Occipital lobe (tissue), 3 donors: ENCODE measurements at places on chromosomes 16 and 17.

DNA sequence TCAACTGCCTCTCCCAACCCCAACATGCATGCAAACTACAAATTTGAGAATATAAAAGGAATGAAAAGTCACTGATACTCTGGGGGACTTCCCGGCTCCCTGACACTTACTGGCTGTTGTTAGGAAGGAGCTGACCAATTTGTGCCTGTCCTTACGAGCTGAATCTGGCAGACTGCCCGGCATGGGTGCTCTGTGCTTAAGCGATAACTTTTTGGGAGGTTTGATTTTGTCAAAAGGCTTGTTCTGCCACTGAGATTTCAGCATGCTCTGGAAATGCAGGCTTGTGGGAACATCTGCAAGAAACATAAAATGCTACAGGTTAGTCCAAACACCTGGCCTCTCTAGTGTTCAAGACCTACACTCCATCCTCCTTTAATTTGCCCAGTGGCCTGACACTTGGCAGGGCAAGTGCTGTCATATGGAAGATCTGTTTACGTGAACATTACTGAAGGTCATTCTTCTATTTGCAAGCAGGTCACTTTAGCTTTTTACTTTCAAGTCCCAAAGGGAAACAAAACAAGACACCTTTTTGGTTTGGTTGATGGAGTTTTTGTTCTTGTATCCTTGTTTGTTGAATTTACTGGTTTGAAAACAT, 40.6 kb downstream of the STH start:
- no peak for DNase-seq

DNA sequence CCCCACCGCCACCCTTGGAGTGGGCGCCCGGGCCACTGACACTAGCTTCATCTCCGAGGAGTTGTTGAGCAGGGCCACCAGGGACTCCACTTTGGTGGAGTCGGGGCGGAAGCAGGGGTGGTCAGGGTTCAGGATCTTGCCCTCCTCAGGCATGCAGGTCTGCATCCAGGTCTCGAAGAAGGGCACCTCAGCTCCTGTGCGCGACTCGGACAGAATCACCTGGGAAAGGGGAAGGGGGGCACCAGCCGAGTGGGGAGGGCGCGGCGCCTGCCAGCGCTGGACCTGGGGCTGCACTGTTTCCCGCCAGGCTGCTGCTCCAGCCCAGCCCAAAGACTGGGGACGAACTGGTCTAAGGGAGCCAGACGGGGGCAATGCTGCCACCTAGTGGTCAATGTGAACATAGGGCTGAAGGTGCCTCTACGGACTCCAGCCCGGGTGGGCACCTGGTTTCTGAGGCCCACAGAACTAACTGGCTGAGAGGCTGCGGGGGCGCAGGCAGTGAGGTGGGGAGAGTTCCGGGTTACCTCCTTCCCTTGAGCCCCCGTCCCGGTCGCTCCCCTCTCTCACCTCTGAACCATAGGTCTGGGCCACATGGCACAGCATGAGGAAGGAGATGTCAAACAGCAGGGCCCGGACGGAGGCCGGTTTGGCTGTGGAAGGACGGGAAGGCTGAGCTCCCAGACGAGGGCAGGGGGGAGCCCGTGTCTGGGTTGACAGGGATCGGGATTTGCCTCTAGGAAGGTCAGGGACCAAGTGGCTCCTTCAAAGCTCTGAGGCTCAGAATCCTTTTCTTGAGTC, 11.8 kb downstream of the CSF3 start:
- DNase-seq: peak; percentile 36

- DNase-seq: no peak
Measured at GRCh38 chr16:79381603-79382042, 218.9 kb downstream of the MAF start.

GRCh38 chr16:25298165-25298872, 40.7 kb upstream of the ZKSCAN2 start:
- DNase-seq: no peak

DNA sequence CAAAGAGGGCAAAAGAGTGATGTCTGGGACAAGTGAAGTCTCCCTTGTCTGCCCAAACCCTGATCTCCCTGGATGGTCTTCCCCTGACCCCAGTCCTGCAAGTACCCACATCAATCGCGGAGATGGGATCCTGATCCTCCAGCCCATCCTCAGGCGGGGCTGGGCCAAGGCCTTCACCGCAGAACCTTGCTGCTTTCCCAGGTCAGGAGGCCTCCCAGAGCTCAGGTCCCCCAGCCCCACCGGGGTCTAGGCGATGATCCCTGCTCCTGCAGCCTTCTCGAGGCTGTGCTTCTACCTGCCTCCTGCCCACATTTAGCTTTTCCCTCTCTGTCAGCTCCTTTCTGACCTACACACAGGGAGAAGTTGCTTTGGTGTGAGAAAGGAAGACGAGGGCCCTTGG, 6.3 kb downstream of the SLC12A4 start:
- no peak for DNase-seq

- peak; percentile 23 for DNase-seq
Measured at GRCh38 chr16:82639666-82640336, 13.0 kb downstream of the CDH13 start.

GRCh38 chr16:80938004-80938878, 68.4 kb downstream of the CMC2 start:
- DNase-seq: no peak

GRCh38 chr16:81928271-81928918, 82.9 kb downstream of the SDR42E1 start:
- DNase-seq: no peak

- no peak for DNase-seq
Measured at GRCh38 chr16:56651586-56651985, at the start of gene MT1B. Gene MT1B, plus strand, starts transcription at chr16:56651886. Its CDS starts 68 bp downstream, at chr16:56651954.

- DNase-seq: no peak
Measured at GRCh38 chr16:26856791-26857190, 209.9 kb upstream of the C16orf82 start.

- DNase-seq: no peak
Measured at GRCh38 chr17:36072431-36073121, 8.5 kb downstream of the CCL18 start.

DNA sequence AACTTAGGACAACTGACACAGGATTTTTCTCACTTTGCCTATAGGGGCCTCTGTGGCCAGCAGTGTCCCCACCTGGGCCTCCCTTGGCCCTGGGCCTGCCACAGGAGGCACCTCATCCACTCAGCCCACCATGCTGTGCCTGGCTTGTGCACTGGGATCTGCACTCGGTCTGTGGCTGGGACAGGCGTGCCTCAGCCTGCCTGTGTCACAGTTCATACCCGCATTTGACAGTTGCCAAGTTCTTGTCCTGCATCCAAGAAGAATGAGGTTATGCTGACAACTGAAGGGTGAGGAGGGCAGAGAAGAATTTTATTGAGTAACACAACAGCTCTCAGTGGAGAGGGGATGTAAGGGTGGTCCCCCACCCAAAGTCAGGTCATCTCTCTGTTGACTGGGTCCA, 36.0 kb downstream of the ZFP90 start:
- DNase-seq: no peak

GRCh38 chr17:55532670-55533069, 21.4 kb upstream of the SMIM36 start:
- no peak for DNase-seq

- DNase-seq: no peak
Measured at GRCh38 chr17:16358394-16358793, 5.1 kb upstream of the CENPV start.

GRCh38 chr16:10239640-10240039, 57.4 kb upstream of the GRIN2A start:
- DNase-seq: no peak

DNA sequence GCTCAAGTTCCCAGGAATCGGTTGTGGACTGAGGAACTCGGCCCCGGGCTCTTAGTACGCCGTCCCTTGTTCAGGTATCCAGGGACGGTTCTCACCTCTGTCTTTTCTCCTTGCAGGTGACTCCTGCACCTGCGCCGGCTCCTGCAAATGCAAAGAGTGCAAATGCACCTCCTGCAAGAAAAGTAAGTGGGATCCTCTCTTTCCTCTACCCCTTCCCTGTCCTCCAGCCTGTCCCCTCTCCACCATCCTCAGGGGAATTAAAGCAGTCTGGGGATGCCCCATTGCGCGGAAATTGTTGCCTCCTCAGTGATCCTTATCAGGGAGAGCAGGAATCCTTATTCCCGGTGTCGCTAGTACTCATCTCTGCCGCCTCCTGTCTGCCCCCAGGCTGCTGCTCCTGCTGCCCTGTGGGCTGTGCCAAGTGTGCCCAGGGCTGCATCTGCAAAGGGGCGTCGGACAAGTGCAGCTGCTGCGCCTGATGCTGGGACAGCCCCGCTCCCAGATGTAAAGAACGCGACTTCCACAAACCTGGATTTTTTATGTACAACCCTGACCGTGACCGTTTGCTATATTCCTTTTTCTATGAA, 585 bp downstream of the MT2A start:
- no peak for DNase-seq

DNA sequence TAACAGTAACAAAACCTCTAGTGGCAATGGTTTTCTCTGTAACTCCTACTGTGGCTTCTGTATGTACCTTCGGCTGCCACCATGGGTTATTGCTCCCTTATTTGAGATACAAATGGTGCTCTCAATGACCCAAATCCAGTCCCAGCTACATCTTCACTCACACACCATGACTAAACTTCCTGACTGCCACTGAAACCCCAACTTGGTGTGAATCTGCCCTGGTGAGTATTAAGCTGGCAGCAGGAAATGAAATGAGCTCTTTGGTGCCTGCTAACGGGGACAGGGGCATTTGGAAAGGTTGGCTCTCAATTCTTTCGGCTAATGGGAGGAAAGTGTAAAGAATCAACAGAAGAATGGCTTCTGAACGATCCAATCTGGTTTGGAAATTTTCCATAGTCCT, 7.5 kb upstream of the SLC35B1 start:
- no peak for DNase-seq

GRCh38 chr17:18250259-18250658, 8.3 kb downstream of the FLII start:
- no peak for DNase-seq

- DNase-seq: no peak
Measured at GRCh38 chr17:17022011-17022410, 20.2 kb upstream of the MPRIP start.

- DNase-seq: no peak
Measured at GRCh38 chr17:57357830-57358430, 101.6 kb downstream of the MSI2 start.
